Left ventricle myocardium superior (tissue), 1 donor: ENCODE measurements at places on chromosomes 3 and 15. TPM values are rescaled to one million over a fixed set of nuclear protein-coding genes. Genes with fewer than 3 reads are reported as not detected.

DNA sequence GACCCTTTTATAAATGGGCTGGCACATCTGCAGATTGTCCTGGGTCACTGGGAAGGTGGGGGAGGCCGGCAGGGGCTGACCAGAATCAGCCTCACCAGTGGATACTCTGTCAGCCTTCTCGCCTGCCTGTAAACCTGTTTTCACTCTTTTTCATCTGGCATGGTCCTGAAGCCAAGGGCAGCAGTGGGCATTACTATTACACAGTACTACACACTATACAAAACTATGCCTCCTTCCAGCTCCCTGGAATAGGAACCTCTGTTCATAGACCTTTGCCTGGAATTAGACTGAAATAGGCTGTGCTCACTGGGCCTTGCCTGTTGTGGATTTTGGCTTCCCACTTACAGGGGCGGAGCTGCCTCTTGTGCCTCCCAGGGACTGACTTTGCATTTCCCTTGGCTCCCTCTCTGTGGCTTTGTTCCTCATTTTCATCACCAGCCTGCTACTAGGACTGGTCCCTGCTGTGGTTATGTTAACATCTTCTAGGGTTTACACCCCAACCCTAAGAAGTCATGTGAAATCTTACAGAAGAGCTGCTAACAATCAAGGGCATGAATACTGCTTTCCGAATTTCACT is 120.7 kb downstream of the FNDC3B start:
- peak; percentile 57 for DNase-seq

Gene EFCAB12
- not detected for total RNA-seq

DNA sequence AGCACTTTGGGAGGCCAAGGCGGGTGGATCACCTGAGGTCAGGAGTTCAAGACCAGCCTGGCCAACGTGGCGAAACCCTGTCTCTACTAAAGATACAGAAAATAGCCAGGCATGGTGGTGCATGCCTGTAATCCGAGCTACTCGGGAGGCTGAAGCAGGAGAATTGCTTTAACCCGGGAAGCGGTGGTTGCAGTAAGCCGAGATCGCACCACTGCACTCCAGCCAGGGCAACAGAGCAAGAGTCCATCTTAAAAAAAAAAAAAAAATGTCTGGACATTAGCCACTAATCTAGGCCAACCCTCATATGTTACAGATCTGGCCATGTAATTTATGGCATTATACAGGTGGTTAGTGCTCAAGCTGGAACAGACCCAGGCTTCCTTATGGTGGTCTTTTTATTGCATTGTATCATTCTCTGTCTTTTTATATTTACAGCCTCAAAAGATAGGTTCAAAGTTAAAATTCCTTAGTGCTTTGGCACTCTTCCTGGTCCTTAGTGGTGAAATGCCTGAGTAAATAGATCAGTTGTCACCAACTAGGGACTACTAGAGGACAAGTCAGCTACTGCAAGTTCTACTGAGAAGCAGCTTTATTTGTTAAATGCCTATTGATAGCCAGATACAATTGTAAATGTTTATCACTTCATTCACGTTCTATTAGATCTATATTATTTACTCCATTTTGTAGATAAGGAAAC is 16.0 kb downstream of the STARD9 start:
- no peak for DNase-seq

DNA sequence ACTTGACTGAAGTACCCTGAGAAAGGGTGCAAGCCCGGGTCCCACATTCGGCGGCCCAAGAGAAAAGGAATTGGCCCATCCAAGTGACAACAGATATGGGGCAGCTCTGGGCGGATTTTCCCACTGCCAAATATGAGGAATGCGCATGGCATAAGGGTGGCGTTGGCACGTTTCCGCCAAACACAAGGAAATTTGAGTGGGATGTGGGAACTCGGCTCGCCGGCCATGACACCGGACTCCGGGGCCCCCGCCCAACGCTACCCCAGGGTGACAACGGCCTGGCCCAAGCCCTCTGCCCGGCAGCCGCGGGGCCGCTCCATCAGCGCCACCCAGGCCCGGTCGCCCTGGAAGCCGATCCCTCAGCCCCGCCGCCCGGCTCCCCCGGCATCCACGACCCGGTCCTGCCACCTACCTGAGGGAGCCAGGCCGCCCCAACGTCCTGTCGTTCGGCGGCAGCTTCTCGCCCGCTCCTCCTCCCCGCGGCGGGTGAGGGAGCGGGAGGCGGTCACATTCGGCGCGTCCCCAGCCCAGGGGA is 449 bp downstream of the RAF1 start:
- DNase-seq: peak; percentile 73

DNA sequence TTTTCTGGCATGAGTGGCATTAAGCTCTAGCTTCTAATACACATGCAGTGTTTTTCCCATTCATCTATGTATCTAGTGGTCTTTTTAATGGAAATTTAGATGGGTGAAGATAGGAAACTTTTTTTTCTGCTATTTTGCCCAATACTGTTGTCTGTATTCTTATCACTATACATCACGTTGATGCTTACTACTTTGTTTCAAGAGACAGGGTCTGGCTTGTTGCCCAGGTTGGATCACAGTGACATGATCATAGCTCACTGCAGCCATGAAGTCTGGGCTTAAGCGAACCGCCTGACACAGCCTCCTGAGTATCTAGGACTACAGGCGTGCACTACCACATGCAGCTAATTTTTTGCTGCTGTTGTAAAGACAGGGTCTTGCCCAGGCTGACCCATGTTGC is 84.6 kb downstream of the PEAK1 start:
- DNase-seq: peak; percentile 38

GRCh38 chr3:107954845-107955244 is 136.0 kb downstream of the CD47 start:
- no peak for DNase-seq

Gene ADPGK
- total RNA-seq: 8.4 TPM

DNA sequence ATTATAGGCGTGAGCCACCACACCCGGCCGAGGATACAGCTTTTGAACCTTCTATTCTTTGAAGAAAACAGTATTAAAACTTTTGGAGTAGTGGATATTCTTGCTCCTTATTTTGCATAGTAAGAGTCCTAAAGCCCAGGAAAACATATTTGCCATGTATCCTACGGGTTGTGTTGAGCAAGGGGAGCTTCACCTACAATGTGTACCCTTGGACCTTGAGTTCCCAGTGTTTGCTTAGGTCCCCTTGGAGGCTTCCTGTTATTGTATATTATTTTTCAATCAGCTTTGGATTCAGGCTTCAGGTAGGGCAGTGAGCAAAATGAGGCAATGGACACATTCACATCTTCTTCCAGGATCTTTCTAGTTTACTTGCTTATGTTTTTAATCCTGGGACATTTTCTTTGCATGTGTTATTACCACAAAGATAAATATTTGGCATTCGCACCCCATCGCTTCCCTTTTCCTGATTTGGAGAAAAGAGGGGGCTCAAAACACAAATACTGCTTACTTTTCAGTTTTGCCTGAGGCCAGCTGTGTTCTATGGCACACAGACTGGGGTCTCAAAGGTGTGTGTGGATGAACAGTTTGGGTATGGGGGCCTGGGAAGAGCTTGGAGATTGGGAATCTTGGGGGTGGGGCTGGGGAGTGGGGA is 88.7 kb downstream of the FNDC3B start:
- DNase-seq: no peak

DNA sequence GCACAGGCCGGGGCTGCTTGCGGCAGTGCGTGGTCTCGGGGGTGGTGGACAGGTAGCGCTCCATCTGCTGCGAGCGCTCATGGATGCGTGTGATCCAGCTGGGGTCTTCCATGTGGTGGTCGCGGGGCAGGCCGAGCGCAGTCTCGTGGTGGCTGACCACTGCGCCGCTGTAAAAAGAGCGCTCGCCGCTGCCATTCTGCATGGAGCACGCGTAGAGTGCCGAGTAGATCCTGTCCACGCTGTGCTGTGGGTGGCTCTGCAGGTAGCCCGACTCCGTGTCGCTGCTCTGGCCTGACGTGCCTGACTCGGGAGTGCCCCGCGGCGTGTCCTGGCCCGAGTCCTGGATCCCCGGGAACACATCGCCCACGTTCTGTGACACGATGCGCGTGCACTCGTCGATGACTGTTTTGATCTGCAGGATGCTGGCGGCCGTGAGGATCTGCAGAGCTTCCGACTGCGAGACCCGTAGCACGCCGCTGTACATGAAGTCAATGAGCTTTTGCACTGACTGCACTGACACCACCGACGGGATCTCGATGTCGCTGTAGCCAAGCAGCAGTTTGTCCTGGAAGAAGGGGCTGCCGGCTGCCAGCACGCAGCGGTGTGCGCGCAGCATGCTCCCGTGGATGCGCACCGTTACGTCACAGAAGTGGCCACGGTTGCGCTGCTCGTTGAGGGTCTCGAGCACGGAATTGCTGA is 57.4 kb downstream of the TIGIT start:
- no peak for DNase-seq

DNA sequence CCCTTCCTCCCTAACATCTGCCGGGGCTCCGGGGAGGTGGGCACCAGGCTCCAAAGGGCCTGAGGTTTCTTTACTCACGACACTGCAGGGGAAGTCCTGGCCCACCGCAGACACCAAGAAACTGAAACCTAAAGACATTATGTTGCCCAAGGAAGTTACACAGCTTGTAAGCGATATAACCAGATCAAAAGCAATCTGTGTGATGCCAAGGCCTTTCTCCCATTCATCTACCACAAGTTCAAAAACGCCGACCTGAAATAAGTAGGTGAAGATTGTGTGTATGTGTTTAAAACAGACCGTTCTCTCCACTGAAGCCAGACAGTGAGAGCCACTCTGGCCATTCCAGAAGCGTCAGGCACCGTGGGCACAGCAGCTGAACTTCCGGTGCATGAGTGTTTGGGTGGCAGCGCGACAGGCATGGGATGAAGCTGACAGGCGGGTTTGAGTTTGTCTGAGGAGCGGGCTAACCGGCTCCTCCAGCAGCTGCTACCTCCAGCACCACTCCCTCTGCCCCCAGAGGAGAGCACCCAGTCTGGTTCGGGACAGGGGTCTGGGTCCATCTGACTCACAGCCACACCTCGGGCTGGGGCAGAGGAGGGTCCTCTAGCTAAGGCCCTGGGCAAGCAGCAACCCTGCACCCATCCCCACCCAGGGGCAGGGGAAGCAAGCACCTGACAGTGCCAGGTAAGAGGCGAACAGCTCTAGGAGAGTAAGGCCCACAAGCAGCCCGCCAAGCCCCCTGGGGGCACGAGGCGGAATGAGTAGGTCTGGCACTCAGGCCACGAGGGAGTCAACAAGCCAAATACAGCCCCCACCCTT is 1.3 kb downstream of the TNK2 start:
- peak; percentile 51 for DNase-seq

GRCh38 chr3:169658311-169658931 is 5.1 kb downstream of the MECOM start:
- DNase-seq: peak; percentile 28

- DNase-seq: no peak
Measured at GRCh38 chr15:39574427-39574826, 6.5 kb upstream of the THBS1 start.

Gene GABRR3
- total RNA-seq: not detected

GRCh38 chr15:73986776-73987056 is 5.4 kb downstream of the STOML1 start:
- no peak for DNase-seq

Gene GOLGA6L25
- total RNA-seq: not detected

- no peak for DNase-seq
Measured at GRCh38 chr15:66921319-66921915, 144.0 kb upstream of the SMAD3 start.

Gene SSUH2
- 0.57 TPM for total RNA-seq

Gene PRR20G
- not detected for total RNA-seq

GRCh38 chr3:16336825-16337224 is 71.8 kb downstream of the OXNAD1 start:
- DNase-seq: no peak

DNA sequence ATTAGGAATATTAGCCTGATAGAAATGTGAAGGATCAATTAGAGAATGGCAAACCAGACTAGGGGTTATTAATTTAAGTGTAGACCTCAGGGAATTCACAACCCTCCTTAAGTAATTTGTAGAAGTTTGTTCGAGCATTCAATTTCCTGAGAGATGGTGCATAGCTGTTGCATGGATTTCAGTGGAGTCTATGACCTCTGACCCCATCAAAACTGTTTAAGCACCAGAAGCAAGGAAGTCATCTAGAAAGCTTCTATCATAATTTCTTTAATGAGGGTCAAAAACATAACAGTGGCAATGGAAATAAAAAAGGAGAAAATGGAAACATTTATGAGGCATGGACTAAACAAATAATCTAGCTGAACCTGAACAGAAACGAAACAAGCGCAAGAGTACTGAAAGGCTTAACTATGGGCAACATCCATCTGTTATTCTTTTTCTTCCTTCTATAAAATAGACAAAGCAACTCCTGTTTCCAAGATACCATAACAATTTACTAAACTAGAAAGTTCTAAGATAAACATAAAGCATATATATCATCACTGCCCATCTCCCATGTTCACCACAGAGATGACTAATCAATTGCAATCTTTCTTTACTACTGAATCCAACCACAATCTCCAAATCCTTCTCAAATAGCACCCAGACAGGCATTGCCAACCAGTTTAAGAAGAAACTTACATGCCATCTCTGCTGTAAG is 151.4 kb downstream of the THRB start:
- DNase-seq: no peak

- DNase-seq: no peak
Measured at GRCh38 chr3:141498598-141499223, 11.9 kb downstream of the RASA2 start.

Gene ADCY5
- total RNA-seq: 273 TPM

- DNase-seq: no peak
Measured at GRCh38 chr3:60475096-60475495, 776.2 kb downstream of the FHIT start.

DNA sequence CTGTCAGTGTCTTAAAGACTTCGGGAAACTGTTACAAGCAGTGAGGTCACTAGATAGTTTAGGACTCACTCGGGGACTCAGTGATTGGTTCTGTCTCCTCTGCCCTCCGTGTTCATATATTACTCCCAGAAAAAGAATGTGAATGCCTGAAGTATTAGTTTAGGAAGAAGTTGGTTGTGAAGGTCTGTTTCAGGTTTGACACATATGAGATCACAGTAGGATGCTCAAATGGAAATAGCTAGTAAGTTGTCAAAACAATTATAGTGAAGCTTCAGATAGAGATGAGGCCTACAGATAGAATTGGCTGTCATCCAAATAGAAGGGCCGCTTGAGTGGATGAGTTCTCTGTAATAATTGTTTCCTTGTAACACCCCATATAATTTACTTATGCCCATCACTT is 172.6 kb downstream of the PLCL2 start:
- DNase-seq: no peak

- no peak for DNase-seq
Measured at GRCh38 chr15:75832114-75832513, 11.1 kb upstream of the UBE2Q2 start.

GRCh38 chr3:141681390-141681780 is 56.7 kb upstream of the RNF7 start:
- no peak for DNase-seq

Gene C3orf49
- total RNA-seq: not detected
